ENCODE measurements at places on chromosomes 3 and 15.

DNA sequence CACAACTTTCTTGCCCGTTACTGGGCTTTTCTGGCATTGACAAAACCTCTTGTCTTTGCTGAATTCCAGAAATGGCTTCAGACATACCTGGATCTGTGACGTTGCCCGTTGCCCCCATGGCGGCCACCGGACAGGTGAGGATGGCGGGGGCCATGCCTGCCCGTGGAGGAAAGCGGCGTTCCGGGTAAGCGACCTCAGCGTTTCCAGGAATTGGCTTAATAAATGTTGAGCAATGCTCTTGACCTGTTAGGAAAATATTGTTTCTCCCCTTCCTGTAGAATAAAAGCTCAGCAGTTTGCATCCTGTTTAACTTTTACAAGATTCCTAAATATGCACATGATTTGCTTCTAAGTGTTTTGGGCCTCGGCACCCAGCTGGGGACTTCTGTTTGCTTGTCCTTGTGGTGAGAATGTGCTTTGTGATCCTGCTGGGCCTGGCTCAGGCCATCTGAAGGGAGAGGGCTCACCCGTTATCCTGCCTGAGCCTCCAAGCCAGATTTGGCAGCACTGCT is 46.7 kb downstream of the ARNT2 start:
- DNase-seq: no peak

- no peak for DNase-seq
Measured at GRCh38 chr3:173993299-173993698, 595.8 kb downstream of the NLGN1 start.

DNA sequence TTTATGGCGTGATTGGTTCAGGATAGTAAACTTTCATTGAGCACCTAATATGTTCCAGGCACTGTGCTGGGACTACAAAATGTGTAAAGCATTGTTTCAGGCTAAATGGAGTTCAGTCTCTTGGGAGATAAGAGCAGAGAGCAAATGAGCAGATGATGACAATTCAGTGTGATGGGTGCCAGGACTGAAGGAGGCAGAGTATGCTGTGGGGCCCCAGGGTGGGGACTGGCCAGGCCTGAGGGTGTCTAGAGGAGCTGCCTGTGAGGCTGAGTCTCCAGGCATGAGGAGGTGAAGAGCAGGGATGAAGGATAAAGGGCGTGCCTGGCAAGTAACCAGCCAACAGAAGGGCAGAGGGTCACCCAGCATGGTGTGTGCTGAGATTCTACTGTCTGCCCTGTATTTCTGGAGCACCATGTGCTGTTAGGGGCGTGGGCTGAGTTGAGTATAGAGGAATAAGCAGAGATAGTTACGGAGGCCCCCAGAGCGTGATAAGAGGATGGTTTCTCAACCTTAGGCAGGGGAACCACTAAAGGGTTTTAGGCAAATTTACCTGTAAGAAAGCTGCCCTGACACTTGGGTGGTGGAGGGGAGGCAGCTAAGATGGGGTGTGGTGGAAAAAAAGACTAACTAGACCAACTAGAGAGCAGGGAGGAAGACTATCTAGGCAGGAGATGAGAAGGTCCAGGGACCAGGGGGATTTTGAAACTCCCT is 38.5 kb downstream of the EPHB1 start:
- no peak for DNase-seq

- DNase-seq: no peak
Measured at GRCh38 chr3:46925585-46925934, 48.0 kb downstream of the PTH1R start.

- DNase-seq: no peak
Measured at GRCh38 chr3:143363949-143364348, 244.4 kb downstream of the CHST2 start.

- no peak for DNase-seq
Measured at GRCh38 chr3:105101603-105102002, 265.1 kb upstream of the ALCAM start.

- DNase-seq: no peak
Measured at GRCh38 chr15:67050522-67051087, 14.8 kb upstream of the SMAD3 start.

DNA sequence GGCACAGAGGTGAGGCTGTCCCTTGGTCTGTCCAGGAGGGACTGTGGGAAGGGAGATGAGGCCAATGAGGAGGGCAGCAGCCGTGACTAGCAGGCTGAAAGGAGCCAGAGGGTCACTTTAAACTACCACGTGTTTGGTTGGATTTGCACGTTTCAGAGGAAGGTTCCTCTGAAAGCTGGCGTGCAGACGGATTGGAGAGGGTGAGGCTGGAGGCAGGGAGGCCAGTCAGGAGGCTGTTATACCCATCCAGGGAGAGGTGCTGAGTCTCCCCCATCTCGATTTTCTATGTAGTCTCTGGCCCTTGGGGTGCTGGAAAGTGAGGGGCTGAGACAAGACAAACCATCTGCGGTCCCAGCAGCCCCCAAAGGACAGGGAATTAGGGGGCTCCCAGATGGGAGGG is 60.0 kb upstream of the SLC6A1 start:
- DNase-seq: no peak

DNA sequence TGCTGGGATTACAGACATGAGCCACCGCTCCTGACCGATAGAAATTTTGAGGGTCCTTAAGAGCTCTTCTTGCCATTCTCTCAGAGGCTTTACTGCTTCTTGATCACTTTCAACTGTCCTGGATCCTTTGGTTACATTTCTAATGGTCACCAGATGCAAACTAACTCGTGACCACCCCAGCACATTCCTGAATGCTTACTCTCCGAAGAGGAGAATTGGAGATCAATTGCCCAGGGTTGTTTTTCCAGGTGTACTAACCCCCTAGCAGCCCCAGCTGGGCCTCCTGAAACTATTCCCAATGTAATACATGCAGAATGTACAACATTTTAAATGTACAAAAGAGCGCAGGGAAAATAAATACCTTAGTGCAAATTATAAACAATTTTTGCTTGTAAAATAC is 65.1 kb upstream of the TBL1XR1 start:
- DNase-seq: no peak

- no peak for DNase-seq
Measured at GRCh38 chr3:12501360-12502020, 17.2 kb downstream of the TSEN2 start.

DNA sequence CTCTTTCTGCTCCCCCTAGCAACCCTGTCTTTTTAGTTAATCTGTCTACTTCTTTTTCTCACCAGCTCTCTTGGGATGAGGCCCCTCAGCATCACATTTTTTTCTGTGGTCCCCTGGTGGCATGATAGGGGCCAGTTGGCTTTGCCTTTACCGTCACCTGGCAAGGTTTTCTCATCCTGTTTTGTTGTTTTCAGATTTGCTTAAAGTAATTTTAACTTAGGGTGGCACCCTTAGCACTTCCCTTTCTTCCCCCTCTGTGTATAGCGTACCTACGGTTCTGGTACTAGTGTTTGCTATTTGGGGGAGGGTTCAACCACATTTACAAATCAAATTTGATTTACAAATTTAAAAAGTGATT is 35.6 kb downstream of the PDCD6IP start:
- no peak for DNase-seq

DNA sequence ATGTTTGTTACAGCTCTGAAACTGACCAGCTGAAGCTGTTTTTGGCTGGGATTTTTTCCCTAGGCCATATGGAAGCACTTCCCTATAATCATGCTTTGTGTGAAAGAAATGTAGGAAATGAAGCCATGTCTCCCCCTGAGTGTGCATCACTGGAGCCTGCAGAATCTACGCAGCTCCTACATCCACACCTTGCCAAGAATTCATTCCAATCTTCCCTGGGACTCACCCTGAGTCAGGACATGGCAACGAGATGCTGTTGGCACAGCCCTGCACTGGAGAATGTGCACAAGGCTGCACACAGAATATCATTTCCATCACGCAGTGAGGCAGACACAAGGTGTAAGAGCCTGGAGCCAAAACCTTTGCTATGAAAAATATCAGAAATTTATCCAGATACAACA is 189.5 kb downstream of the ADAMTSL3 start:
- no peak for DNase-seq

- DNase-seq: no peak
Measured at GRCh38 chr3:57158813-57159738, 6.1 kb downstream of the IL17RD start.

GRCh38 chr15:69058830-69059556 is 44.5 kb downstream of the NOX5 start:
- peak; percentile 78 for DNase-seq
